ENCODE measurements at places on chromosomes 5 and 9.

GRCh38 chr9:24931894-24932293 lies 386.2 kb upstream of the IZUMO3 start:
- no peak for DNase-seq

- no peak for DNase-seq
Observed at GRCh38 chr9:133855802-133856521, 117.8 kb upstream of the SARDH start.

GRCh38 chr9:126777733-126778132 lies 27.1 kb upstream of the ZBTB43 start:
- no peak for DNase-seq

DNA sequence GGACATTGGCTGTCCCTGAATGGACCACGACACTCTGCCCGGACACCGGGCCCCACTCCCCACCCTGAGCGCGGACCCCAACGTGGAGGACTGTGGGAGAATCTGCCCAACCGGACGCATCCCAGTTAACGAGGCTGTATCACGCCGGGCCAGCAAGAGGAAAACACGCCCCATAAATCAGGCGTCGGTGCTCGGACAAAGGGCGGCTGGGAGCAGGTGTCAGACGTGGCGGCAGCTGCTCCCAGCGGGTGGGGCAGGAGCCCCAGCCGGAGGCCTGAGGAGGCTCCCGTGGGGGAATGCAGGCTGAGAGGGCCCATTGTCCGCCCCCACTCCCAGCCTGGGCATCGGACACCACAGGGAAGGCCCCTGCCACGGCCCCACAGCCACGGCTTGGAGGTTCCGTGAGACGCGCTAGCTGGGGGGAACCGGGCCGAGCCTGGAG lies 19.2 kb downstream of the NOTCH1 start:
- DNase-seq, result no peak

GRCh38 chr9:111298731-111299598 lies 31.1 kb downstream of the OR2K2 start:
- DNase-seq, result no peak

DNA sequence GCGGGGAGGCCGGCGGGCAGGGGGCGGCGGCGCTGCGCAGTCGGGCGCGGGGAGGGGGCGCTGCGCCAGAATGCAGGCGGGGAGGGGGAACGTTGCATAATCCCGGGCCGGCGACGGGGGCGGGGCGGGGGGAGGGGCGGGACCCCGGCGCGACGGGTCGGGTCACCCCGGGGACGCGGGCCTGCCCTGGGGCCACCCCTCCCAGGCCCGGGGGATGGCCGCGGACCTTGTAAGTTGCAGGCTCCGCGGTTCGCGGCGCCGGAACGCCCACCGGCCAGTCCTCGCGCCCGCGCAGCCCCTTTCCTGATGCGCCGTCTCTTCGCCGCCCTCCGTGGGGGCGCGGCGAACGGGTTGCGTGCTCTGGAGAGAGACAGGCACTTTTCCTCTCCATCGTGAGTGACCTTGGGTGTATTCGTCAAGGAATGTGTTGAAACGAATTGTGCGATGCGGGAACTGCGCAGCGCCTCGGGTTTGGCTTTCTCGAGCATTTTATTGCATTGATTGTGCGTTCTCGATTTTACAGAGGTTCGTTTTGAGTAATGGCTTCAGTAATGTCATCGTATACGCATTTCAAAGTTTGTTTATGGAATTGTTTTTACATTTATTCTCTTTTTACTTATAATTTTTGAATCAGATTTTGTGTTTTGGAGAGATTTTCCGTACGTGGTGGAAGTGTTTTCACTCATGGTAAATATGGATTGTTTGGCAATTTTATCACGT lies 802 bp downstream of the SPIN1 start:
- DNase-seq, result peak; percentile 76
